Activated T-cell treated with anti-CD3 and anti-CD28 coated beads, Interleukin-2, amount 50 U/mL, for 1 hour (primary cell): ENCODE measurements at places on chromosomes 12 and 14.

- DNase-seq, result no peak
Observed at GRCh38 chr14:68880581-68881105, 87.8 kb upstream of the ZFP36L1 start.

DNA sequence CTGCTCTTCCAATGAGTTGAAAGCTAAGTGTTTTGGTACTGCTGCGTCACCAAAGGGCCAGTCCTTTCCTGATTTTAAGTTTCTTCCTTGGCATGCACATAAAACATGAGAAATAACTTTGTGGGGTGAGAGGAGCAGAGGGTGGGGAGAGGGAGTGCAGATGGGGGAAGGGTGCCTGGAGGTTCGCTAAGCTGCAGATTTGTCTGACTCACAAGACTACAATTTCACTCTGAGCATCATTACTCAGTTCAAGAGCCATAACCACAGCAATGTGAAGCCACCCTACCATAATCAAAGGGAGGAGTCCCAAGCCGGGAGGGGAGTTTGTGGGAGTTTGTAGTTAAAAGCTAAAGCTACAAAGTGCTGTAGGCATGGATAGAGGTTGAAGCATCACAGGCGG lies 136.1 kb downstream of the ANO2 start:
- no peak for DNase-seq

- DNase-seq, result no peak
Observed at GRCh38 chr14:102863381-102863780, 59.1 kb upstream of the AMN start.

- no peak for DNase-seq
Observed at GRCh38 chr12:13950502-13950901, 30.9 kb downstream of the GRIN2B start.

- no peak for DNase-seq
Observed at GRCh38 chr12:75665216-75665615, 153.8 kb upstream of the KRR1 start.

GRCh38 chr14:104243200-104243599 lies 104.8 kb downstream of the KIF26A start:
- peak; percentile 5 for DNase-seq

- DNase-seq, result peak; percentile 26
Observed at GRCh38 chr14:103846543-103847450, 578 bp downstream of the PPP1R13B start.

- no peak for DNase-seq
Observed at GRCh38 chr12:93127582-93128331, 198.7 kb upstream of the EEA1 start.

DNA sequence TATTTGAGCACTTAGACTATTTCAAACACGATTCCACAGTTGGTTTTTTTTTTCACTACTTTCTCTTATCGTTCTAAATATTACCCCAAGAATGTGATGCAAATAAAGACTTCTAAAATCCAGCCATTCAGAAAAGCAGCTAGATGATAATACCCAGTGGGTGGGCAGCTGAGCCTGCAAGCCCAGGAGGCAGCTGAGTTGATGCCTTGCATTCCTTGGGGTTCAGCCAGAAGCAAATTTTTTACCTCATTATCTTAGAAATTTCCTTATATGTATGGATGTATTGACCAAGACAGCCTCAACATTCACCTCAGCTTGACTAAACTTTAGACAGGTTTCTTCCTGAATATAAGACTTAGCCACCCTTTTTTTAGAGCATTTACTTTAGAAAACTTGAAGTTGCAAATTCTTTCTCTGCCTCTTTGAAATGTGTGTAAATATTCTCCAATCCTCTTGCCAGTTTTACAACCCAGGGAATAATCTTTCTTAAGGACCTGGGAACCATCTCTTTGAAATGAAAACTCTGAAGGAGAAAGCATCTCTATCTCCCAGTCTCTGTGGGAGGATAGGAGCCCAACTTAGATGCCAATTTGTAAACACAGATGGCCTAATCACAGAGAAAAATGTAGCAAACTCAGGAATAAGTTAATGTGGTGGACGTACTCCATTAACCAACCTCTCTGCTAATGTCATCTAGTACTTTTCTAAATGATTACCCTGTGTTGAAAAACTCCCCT lies 52.2 kb upstream of the ANP32D start:
- DNase-seq, result no peak

- no peak for DNase-seq
Observed at GRCh38 chr14:51121096-51121495, 26.2 kb upstream of the TRIM9 start.

GRCh38 chr14:100679707-100680438 lies 46.8 kb upstream of the DLK1 start:
- DNase-seq, result no peak

DNA sequence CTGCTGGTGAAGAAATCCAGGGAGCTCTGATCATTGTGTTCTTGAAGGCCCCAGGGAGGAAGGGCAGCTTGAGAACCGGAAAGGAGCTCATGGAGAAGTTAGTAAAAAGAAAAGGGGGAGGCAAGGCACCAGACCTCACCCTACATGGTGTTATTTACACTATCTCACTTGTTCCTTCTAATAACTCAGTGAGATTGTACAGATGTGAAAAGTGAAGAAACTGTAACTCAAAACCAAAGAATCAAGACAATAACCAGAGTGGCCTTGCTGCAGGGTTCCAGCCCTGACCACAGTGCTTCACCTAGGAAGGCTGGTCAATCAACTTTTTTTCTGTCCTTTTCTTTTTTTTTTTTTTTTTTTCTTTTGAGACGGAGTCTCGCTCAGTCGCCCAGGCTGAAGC lies 353.6 kb downstream of the TMTC2 start:
- no peak for DNase-seq

GRCh38 chr14:91125271-91125660 lies 11.4 kb downstream of the DGLUCY start:
- DNase-seq, result no peak

DNA sequence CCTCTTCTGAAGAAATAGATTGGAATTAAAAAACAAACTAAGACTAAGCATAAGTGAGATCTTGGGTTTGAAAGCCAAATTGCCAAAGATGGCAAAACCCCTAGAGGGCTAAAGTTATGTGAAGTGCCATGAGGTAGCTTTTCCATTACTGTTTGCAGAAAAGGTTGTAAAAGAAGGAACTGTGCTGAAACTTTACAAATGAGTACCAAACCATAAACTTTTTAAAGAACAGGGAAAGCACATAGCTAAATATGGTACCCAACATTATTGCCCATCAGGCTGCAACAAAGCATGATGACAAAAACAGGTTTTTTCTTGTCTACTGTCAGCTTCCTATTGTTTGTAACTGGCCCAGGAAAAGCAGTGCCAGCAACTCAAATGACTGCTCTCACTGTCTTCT lies 224.2 kb downstream of the RAD51B start:
- no peak for DNase-seq

GRCh38 chr12:76883811-76884210 lies 5.0 kb upstream of the CSRP2 start:
- no peak for DNase-seq

- DNase-seq, result no peak
Observed at GRCh38 chr14:95256776-95257060, 63.0 kb downstream of the CLMN start.

- no peak for DNase-seq
Observed at GRCh38 chr12:75488553-75488952, 8.0 kb downstream of the GLIPR1 start.

DNA sequence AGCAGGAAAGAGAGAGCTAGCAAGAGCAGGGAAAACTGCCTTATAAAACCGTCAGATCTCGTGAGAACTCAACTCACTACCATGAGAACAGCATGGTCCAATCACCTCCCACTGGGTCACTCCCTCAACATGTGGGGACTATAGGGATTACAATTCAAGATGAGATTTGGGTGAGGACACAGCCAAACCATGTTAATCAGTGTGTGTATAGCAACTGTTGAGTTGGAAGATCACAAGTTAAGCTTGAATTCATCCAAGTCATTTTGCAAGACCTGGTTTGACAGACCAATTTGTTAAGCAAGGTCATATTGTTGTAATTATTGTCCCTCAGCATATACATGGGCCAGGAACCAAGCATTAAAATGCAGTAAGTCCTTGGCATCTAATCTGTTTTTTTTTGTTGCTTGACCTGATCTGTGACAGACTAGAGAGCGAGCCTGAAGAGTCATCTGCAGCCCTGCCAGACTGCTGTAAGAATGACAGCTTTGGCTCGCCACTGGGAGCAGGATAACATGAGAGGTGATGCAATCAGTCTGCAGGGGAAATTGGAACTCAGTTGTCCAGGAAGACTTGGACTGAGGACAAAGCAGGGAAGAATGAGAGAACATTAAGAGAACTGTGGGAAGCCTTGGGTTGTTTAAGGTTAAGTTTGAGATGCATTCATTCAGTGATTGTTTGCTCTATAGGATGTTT lies 297.6 kb upstream of the SEL1L start:
- no peak for DNase-seq

DNA sequence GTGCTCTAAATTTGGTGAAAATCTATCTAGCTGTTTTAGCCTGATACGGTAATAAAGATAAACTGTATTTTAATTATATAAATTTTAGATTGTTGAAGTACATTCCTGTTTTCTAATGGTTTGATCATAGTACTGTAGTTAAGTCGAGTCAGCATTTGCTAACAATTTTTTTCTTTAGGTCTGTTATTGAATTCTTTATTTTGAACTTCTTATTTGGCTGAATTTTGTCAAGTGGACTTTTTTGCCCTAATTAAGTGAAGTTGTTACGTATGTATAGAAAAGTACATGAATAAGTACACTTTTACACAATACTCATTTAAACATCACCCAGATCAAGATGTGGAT lies 66.8 kb downstream of the VRK1 start:
- DNase-seq, result no peak

DNA sequence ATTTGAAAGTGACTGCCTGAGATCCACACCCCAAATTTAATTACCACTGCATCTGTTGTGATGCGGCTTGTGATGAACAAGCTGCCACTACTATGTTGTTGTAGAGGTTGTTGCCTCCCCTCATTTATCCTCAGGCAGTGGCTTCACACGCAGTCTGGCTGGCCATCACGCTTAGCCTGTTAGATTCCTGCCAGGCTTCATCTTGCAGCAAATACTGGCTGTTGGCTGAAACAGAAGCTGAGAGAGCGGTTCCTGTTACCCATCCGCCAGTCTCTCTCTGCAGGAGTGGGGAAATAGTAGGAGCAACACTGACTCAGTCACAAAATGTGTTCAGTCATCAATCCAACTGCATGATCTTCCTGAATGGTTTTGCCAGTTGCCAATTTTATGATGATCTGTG lies 934.4 kb downstream of the FLRT2 start:
- DNase-seq, result no peak

- no peak for DNase-seq
Observed at GRCh38 chr12:3698218-3698974, 54.5 kb downstream of the CRACR2A start.

- no peak for DNase-seq
Observed at GRCh38 chr12:4284306-4284705, 10.7 kb downstream of the CCND2 start.

DNA sequence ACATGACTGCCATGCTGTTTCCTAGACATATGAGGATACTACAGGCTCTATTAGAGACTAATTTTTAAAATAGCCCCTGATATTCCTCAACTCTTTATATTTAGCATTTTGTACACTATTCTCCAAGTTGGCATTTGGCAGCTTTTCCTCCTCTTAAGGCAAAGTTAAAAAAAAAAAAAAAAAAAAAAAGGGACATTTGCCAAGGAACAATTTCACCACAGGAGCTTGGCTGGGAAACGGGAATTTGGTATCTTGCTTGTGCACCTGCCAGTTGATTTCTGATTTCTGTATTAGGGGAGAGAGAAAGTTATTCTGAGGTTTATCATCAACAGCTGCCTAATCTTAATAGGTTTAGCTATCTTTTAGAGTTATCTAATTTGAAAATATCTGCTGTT lies 87.2 kb downstream of the CAND1 start:
- DNase-seq, result no peak

- DNase-seq, result no peak
Observed at GRCh38 chr12:128929057-128929456, 75.8 kb downstream of the GLT1D1 start.

- no peak for DNase-seq
Observed at GRCh38 chr12:25940886-25941285, 17.6 kb upstream of the RASSF8 start.

- peak; percentile 65 for DNase-seq
Observed at GRCh38 chr12:68611094-68611805, 551 bp downstream of the RAP1B start.

DNA sequence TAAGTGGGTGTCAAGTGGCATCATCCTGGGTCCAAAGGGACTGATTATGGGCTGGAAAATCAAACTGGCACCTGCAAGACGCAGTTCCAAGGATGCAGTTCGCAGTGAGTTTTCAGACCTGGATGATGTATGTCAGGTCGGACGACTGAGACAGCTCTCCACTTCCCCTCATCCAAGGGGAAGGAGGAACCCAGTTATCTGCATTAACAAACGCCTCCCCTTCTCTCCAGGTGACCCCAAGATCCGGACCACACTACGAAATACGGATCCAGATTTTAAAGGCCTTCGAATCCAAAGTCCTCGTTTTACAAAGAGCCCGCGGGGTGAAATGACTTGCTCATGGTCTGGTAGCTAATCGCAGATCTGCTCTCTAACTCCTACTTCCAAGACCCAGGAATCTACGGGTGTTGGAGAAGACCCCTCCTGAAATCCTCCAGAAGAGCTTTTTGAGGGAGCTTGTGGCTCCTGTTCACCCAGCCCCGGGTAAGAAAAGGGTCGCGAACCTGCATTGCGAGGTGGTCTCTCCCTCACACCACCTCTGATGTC lies 460 bp upstream of the SYNE2 start:
- no peak for DNase-seq

- DNase-seq, result no peak
Observed at GRCh38 chr14:86055512-86056075, 525.6 kb downstream of the FLRT2 start.

- DNase-seq, result no peak
Observed at GRCh38 chr12:111453071-111453989, 47.6 kb downstream of the SH2B3 start.

DNA sequence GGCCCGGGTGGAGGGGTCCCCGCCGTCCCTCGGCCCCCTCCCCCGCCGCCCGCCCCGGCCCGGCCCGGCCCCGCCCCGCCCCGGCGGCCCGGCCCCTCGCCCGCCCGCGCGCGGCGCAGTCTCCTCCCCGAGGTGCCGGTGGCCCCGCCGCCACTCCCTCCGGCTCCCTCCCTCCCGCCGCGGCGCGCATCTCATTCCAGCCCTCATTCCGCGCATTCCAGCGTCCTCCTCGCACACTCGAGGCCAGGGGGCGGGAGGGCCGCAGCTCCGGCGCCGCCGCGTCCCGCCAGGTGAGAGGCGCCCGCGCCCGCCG lies at the start of gene TEAD4:
Gene TEAD4 (plus strand): TSS at position 206 of the 313 bp plus-strand sequence.
- DNase-seq, result no peak

GRCh38 chr12:104280717-104281458 lies 22.7 kb upstream of the EID3 start:
- DNase-seq, result no peak

- DNase-seq, result peak; percentile 60
Observed at GRCh38 chr12:127280393-127281275, 986.3 kb upstream of the TMEM132C start.

DNA sequence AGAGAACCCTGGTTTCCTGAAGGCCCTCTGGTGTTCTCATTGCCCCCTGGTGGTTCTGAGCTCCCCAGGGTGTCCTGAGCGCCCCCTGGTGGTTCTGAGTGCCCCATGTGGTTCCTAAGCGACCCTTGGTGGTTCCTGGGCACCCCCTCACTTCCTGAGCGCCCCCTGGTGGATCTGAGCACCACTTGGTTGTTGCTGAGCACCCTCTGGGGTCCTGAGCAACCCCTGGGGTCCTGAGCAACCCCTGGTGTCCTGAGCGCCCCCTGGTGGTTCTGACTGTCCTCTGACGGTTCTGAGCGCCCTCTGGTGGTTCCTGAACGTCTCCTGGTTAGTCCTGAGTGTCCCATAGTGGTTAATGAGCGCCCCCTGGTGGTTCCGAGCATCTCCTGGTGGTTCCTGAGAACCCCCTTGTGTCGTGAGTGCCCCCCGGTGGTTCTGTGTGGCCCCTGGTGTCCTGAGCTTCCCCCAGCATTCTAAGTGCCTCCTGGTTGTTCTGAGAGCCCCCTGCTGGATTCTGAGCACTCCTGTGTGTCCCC lies 568.3 kb downstream of the TMEM121 start:
- no peak for DNase-seq
